T-helper 9 cell (primary cell): ENCODE measurements at places on chromosomes 2 and 18.

- DNase-seq: peak; percentile 48
Measured at GRCh38 chr2:224927646-224928173, 114.6 kb downstream of the DOCK10 start.

DNA sequence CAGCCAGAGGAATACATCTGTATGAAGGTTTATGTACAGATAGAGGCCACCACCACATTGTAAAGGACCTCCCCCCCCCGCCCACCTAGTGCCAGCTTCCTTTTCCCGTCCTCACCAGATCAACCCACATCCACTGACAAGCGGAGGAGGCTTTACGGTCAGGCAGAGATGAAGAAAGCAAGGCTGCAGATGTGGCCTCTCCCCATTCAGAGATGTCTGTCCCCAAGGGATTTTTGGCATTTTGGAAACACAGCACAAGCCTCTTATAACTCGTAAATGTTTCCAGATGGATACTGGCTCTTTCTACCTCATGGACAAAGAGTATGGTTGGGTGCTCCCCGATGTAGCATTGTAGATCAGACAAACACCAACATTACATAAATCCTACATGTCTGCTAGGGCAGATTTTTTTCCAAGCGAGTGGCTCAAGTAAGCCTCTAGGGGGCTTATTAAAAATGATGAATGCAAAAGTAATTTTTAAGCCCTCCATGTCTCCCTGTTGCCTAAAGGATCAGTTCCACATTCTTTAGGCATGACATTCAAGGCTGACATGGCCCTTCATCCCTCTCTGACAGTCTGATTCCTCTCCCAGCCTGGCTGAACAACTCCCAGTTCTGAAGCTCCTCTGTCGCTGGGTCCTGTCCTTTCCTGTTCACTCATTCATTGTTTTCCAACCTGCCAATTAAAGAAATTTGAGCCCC is 11.7 kb downstream of the VIT start:
- no peak for DNase-seq

DNA sequence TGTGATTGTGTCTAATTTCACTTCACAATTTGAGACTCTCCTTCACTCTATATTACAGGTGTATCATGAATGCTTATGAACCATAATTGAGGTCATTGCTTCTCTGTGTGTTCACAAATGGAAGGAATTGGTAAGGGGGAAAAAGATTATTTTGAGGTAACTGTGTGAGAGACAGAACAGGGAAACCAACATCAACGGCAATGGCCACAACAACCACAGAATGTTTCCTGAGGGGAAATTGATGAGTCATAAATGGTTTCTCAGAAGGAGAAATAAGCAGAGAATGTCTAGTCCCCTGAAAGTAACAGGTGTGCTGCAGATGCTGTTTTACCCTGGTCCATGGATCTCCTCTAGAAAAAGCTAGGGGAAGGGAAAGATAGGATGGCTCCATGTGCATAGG is 361.2 kb upstream of the GALNT5 start:
- DNase-seq: no peak

- no peak for DNase-seq
Measured at GRCh38 chr2:36912695-36913094, 53.6 kb downstream of the STRN start.

DNA sequence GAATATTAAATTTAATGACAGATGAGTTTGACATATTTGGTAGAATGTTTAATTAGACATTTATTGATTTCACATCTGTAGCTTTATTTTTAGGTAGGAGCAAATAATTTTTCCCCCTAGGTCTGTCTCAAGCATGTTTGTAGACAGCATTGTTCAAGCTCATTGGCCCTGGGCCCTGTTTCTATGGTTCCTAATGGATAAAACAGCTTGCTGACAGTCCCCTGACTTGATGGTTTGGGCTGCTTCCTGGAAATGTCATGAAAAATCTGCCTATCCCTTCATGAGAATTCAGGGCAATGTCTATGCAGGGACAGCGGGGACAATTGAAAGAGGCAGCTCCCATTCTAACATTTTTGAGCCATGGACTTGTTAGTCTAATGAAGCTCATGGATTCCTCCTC is 14.6 kb upstream of the MEP1B start:
- no peak for DNase-seq

DNA sequence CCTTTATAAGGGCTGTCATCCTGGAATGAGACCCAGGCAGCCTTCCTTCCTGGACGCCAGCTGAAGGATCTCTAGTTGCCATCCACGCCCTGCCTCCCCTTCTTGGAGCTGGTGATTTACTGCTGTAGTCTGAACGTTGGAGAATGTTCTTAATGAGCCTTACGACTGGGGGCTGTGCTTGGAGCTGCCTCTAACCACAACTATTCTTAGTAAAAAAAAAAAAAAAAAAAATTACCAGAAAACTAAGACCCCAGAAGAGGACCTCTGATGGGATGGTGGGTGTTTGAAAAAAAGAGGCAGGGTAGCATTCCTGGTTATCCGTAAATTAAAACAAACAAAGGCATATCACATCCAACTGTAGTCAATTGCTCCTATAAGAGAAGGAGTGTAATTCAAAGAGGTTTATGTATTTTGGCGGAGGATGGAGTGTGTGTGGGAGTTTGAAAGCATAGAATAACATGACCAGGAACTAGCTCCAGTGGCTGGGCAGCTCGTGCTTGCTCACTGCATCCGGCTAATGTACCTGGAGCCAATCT is 105.4 kb downstream of the QPCT start:
- DNase-seq: no peak

DNA sequence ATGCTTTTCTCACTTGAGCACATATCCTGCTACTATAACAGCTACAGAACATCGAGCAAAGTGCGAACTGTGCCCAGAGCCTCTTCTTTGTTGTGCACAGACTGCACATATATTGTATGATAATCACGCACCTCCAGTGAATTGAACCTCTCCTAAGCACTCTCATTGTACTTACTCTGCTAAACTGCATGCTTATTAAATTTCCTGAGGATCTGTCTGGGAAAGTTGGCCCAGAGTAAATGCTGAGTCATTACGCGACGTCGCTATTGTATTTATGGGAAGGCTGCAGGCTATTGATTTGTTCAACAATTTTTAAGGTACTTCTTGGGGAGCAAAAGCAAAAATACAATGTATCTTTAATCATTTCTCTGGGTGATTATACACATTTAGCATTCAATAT is 399.6 kb upstream of the DSEL start:
- no peak for DNase-seq

DNA sequence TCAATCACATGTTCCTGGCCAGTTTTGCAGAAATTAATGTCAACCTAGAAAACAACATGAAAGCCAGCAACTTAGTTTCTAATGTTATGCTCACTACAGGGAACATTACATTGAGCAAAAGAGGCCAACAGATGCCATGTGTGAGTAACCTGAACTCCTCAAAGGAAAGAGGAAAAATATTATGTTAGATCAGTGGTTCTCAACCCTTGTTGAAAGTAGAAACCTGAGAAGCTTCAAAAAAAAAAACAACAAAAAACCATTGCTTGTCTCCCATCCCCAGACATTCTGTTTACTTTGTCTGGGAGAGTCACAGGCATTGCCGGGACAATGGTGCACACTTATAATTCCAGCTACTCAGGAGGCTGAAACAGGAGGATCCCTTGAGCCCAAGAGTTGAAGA is 57.7 kb downstream of the METTL4 start:
- DNase-seq: no peak

- DNase-seq: no peak
Measured at GRCh38 chr18:8720141-8720540, 14.8 kb downstream of the MTCL1 start.

GRCh38 chr18:79634186-79634585 is 45.4 kb upstream of the CTDP1 start:
- no peak for DNase-seq

- peak; percentile 34 for DNase-seq
Measured at GRCh38 chr2:43059183-43059897, 167.1 kb downstream of the ZFP36L2 start.

DNA sequence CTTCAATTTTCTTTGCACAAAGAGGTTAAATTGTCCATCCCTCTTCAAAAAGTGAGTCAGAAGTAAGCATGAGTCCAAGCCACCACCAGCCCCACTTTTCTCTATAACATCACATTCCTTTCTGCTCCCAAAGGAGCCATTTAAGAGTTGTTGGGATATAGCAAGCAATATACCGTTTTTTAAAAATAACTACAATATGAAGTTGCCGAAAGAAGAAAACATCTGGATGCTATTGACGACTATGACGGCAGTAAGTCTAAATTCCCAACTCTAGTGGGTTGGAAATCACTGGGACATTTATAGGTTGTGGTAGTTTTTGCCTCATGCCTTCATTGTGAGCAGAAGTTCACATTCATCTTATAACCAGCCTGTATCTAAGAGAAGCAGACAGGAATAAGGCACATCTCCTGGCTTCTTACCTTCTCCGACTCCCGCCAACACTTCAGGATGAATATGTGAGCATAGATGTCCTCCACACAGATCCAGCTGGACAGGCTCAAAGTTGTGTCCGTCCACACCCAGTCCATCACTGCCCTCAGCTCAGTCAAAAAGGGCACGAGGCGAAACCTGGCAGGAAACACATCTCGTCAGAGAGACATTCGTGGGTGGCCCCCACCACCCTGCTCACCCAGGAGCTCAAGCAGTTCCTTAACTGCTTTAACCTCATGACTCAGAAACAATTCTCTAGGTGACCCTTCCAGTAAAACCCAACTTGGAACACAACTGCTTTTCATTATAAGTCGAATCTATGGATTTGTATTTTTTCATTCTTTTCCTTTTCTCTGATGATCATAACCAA is 163.6 kb downstream of the NAPG start:
- DNase-seq: no peak
